ENCODE measurements at places on chromosomes 4 and X. TPM values are rescaled to one million over a fixed set of nuclear protein-coding genes. Genes with fewer than 3 reads are reported as not detected.
A peak's percentile ranks its signal among the peaks of the same experiment; 100 is the strongest.

Gene GUCY1B1
- total RNA-seq = 0.87 TPM

Gene NALF2
- 0.83 TPM for total RNA-seq

DNA sequence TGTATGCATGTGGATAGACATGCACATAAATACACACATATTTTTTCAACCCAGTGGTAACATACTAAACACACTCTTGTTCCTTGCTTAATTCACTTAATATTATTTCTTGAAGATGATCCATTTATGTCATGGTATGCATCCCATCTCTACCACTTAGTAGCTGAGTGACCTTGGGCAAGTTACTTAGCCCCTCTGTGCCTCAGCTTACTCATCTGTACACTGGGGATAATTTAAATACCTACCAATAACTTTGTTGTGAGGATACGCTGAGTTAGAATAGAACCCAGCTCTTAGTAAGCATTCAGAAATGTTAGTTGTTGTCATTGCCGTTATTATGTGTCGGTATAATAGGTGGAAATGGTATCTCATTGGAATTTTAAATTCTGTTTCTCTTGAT lies 41.4 kb downstream of the FAM114A1 start:
- H3K27me3 ChIP-seq = no peaks in the 10 kb centered on the region
- no peak overlapping the region for H3K4me3 ChIP-seq
- no peak for DNase-seq
- peaks cover 28% of the 10 kb centered on the region for H3K4me1 ChIP-seq

DNA sequence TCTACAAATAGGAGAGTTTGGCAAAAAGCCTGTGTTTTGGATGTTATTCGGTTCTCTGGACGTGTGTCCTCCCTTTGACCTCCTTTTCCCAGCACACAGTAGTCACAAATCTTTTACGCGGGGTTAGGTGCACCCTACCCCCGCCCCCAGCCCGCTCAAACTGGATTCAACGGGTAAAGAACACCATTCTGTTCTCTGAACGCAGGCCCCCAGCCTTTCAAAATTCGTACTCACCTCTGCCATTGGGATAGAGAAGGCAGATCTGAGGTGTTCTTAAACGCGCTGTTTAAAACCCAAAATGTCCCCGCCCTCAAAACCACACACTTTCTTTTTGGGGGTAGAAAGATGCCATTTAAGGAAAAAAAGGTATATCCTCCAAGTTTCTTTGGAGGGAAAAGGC lies 2.7 kb downstream of the LEF1 start:
- no peak overlapping the region for H3K27ac ChIP-seq
- H3K27me3 ChIP-seq = peaks cover 17% of the 10 kb centered on the region
- no peaks in the 10 kb centered on the region for H3K36me3 ChIP-seq

DNA sequence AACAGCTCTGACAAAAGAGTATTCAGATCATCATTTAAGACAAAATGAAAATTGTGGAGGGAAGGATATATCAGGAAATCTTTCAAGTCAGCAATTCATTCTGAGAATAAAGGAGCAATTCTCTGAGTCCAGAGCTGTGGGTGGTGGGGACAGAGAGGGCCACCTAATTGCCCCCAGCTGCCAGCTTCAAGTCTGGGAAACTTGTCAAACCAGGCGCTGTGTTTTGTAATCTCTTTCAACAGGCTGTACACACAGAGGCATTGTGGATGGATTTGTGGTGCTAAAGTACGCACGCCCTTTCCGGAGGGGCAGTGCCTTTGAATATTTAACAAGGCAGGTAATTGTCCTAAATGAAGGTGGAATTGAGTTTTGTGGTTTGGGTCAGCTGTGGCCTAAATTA lies 591.1 kb upstream of the BOD1L1 start:
- DNase-seq = no peak
- H3K27ac ChIP-seq = no peak overlapping the region
- H3K36me3 ChIP-seq = no peaks in the 10 kb centered on the region

Gene GAGE12E
- not detected for total RNA-seq

Gene CNKSR2
- 11.4 TPM for total RNA-seq

GRCh38 chrX:29237972-29238371 lies 650.7 kb downstream of the IL1RAPL1 start:
- no peaks in the 10 kb centered on the region for H3K4me1 ChIP-seq
- DNase-seq = no peak
- H3K4me3 ChIP-seq = no peak overlapping the region
- H3K27me3 ChIP-seq = peaks cover 9% of the 10 kb centered on the region
- H3K27ac ChIP-seq = no peak overlapping the region

Gene FAM184B
- total RNA-seq = not detected

DNA sequence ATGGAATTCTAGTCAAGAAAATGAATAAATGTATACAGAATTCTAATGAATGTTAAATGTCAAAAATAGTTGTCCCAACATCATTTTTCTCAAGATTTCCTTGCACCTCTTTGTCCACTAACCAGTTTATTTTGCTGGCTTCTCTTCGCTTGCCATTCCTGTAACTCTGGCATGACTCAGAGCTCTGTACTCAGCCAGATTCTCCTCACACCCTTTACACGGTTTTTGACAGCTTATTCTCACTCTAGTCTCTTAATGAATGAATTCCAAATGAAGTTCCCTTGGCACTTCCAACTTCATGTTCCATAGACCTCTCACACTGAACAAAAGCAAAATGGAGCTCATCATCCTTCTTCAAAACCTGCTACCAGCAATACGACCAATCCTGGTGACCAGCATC lies 419.3 kb upstream of the SLIT2 start:
- H3K27me3 ChIP-seq = no peaks in the 10 kb centered on the region
- H3K4me3 ChIP-seq = no peak overlapping the region
- H3K36me3 ChIP-seq = no peaks in the 10 kb centered on the region
- H3K4me1 ChIP-seq = no peaks in the 10 kb centered on the region
- H3K27ac ChIP-seq = no peak overlapping the region
- DNase-seq = no peak

GRCh38 chr4:38663090-38663800 lies 754 bp upstream of the KLF3 start:
- DNase-seq = no peak
- peak overlapping the region; percentile 38 for H3K4me3 ChIP-seq
- no peaks in the 10 kb centered on the region for H3K36me3 ChIP-seq
- peaks cover 26% of the 10 kb centered on the region for H3K4me1 ChIP-seq
- no peaks in the 10 kb centered on the region for H3K27me3 ChIP-seq
- peak overlapping the region; percentile 99 for H3K27ac ChIP-seq

Gene VCX
- not detected for total RNA-seq

GRCh38 chrX:9926002-9926401 lies 41.2 kb upstream of the CLDN34 start:
- H3K27me3 ChIP-seq = no peaks in the 10 kb centered on the region
- no peaks in the 10 kb centered on the region for H3K36me3 ChIP-seq
- no peaks in the 10 kb centered on the region for H3K4me1 ChIP-seq
- no peak for DNase-seq
- H3K27ac ChIP-seq = no peak overlapping the region

Gene TXK
- 1.6 TPM for total RNA-seq

GRCh38 chrX:16063141-16063540 lies 60.2 kb upstream of the GRPR start:
- H3K4me3 ChIP-seq = no peak overlapping the region
- no peaks in the 10 kb centered on the region for H3K27me3 ChIP-seq
- H3K4me1 ChIP-seq = no peaks in the 10 kb centered on the region
- no peaks in the 10 kb centered on the region for H3K36me3 ChIP-seq

Gene DSPP
- 0.06 TPM for total RNA-seq

GRCh38 chrX:10847333-10847732 lies 226.9 kb upstream of the MID1 start:
- DNase-seq = no peak
- H3K4me1 ChIP-seq = no peaks in the 10 kb centered on the region
- H3K27ac ChIP-seq = no peak overlapping the region
- H3K4me3 ChIP-seq = no peak overlapping the region

DNA sequence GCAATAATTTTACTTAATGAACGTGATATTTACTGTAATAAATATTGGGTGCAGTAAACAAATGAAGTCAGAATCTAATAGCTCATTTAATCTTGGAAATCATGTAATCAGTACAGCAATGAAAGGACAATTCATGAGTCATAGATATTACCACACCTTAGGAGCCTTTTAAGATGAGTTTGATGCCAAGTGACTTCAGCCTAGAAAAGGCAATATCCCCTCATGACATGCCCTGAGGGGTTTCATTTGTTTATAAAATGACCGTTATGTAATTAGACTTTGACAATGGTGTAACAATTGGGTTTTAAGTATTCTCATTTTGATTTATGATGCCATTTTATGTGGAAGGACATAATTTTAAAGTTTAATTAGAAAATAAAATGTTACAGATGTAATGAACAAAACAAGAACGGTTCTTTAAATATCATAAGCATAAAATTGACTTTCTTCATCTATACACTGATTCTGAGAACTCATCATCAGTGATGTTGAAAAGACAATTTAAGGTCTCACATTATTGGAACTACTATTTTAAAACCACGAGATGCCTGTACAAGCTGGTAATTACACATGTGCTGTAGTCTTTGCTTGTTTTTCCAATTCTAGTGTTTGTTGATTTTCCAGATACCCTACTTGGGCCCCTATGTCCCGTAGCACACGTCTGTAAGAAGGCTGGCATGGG lies 5.0 kb downstream of the FGF2 start:
- no peaks in the 10 kb centered on the region for H3K36me3 ChIP-seq
- peaks cover under 1% of the 10 kb centered on the region for H3K27me3 ChIP-seq
- DNase-seq = no peak

- H3K4me1 ChIP-seq = no peaks in the 10 kb centered on the region
- H3K4me3 ChIP-seq = no peak overlapping the region
- DNase-seq = peak; percentile 39
- peak overlapping the region; percentile 10 for H3K27ac ChIP-seq
- H3K36me3 ChIP-seq = no peaks in the 10 kb centered on the region
- H3K27me3 ChIP-seq = no peaks in the 10 kb centered on the region
These were observed 112.0 kb upstream of the TBL1X start for GRCh38 chrX:9352694-9353411.

GRCh38 chrX:40072246-40072645 lies 25.5 kb downstream of the BCOR start:
- H3K4me3 ChIP-seq = no peak overlapping the region
- H3K27ac ChIP-seq = no peak overlapping the region
- H3K36me3 ChIP-seq = peaks cover 55% of the 10 kb centered on the region

DNA sequence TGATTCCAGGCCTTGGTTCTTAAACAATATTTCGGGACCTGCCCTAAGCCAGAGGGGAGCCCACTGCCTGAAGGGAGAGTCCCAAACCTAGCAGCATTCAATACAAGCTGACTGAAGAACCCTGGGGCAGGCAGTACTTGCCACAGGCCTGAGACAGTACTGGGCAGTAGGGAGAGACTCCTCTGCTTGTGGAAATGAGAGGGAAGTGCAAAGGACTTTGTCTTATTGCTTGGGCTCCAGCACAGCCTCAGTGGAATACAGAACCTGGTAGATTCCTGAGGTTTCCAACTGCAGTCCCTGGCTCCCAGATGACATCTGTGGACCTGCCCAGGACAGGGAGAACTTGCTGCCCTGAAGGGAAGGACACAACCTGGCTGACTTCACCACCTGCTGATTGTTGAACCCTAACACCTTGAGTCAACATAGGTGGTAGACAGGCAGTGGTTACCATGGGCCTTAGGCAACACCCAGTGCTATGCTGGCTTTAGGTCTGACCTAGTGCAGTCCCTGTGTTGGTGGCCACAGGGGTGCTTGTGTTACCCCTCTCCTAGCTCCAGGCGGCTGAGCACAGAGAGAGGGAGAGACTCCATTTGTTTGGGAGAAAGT lies 20.3 kb upstream of the ABCG2 start:
- no peaks in the 10 kb centered on the region for H3K27me3 ChIP-seq
- H3K27ac ChIP-seq = no peak overlapping the region
- H3K36me3 ChIP-seq = no peaks in the 10 kb centered on the region
- H3K4me3 ChIP-seq = no peak overlapping the region
- H3K4me1 ChIP-seq = peaks cover 3% of the 10 kb centered on the region
- no peak for DNase-seq

DNA sequence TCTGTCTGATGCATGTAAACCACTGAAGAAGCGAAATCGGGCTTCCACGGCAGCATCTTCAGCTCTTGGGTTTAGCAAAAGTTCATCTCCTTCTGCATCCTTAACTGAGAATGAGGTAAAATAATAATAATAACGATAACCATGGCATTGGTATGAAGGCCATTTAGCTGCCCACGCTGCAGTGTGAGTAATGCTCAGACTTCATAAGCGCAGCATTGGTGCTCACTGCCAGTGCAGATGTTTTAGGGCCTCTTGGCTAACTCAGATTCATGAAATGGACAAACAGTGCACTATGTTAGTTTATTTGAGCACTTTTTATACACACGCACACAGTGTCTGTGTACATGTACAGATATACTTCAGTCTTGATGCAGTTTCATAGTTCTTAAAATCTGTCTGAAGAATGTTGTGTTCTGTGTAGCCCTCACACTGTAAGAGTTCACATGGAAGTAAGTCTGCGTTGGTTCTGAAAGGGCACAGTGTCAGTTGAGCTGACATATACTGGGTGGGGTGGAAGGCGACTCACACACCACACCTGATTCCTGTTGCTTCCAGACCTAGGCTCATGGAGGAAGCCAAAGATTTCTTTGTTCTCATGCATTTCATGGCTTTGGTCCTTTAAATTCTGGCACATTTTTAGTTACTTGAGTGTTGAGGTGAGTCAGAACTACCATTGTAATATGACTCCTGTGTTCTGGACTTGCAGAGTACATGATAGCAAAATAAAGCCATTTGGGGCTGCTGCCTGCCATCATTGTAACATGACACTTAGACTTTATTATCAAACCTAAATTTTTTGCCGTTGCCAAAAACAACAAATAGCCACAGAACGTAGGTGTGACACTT lies 68.7 kb downstream of the NSD2 start:
- peak overlapping the region; percentile 72 for H3K27ac ChIP-seq
- H3K4me3 ChIP-seq = no peak overlapping the region
- H3K36me3 ChIP-seq = no peaks in the 10 kb centered on the region

DNA sequence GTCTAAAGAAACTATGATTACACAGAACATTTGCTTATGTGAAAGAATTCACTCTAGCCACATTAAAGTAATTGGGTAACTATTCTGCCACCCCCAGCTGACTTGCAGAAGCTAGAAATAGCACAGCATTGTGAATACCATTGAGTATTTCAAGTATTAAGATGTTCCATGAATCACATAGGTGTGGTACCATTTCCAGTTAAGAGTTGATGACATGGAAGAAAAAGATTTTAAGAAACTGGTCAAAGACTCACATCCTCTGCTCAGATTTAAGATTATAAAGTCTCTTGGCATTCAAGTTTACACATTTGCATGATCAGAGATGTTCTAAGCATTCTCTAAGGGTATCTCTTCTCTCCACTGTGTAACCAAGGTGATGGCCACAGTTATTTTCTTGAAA lies 287.5 kb downstream of the CAMK2D start:
- H3K4me1 ChIP-seq = no peaks in the 10 kb centered on the region
- no peak for DNase-seq
- no peaks in the 10 kb centered on the region for H3K36me3 ChIP-seq
- H3K4me3 ChIP-seq = no peak overlapping the region
- H3K27me3 ChIP-seq = no peaks in the 10 kb centered on the region
